ENCODE measurements at places on chromosomes 7 and 10.
A peak's percentile ranks its signal among the peaks of the same experiment; 100 is the strongest.

DNA sequence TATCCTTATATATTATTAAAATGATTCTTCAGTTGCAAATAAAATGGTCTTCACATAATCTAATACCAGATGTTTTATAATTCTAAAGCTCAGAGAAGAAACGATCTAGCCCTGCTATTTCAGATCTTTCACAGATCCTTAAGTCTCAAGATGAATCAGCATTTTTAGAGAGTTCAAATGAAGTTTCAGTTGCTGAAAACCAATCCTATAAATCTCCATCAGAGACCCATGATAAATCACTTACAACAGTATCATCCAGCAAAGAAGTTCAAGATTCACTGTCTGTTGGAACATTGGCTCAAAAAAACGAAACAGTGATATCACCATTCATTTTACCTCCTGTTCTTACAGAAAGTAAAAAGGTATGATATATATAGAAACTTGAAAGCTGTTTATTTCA, 137.0 kb downstream of the CCDC7 start:
- DNase-seq: peak; percentile 56

DNA sequence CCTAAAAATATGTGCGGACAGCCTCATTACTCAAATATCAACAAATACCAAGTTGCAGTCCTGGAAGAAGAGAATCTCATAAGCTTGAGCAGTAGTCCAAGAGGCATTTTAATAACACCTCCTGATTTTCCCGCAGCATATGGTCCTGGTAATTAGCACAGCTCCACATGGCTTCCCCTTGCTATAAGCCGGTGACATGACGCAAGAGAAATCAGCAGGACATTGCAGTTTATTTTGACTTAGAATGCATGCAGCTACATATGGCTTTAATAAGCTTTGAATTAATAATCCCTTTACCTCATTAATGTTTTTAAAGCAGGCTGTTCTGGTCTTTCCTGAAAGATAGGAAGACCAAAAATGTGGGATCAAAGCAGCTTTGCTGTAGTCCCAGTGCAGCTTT, 137.6 kb downstream of the RAMP3 start:
- DNase-seq: no peak

DNA sequence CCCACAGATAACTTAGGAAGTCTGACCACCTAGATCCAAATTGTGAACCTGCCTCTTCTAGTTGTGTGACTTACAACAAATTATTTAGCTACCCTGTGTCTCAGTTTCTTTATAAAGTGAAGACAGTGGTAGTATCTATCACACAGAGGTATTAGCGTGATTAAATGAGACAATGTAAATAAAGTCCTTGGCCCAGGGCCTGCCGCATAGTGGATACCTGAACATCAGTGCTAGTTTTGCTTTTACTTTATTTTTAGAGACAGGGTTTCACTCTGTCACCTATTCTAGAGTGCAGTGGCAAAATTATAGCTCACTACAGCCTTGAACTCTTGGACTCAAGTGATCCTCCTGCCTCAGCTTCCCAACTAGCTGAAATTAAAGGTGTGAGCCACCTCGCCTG, 177.1 kb downstream of the CDK14 start:
- DNase-seq: no peak

DNA sequence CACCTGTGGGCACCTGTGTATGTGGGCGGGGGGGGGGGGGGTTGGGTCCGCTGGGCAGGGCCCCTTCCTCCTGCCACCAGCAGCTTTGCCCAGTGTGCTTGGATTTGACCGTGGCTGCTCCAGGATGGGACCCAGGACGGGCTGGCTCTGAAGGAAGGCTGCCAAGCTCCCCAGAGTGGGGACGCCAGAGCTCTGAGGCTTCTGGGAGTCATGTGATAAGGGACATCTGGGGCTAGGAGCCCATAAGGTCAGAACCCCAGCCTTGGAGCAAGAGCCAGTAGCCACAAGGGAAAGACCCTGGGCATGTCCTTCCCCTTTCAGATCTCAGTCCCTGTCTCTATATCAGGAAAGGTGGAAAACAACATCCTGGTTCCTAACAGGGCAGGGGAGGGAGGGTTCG, 21.8 kb upstream of the AMZ1 start:
- DNase-seq: no peak

DNA sequence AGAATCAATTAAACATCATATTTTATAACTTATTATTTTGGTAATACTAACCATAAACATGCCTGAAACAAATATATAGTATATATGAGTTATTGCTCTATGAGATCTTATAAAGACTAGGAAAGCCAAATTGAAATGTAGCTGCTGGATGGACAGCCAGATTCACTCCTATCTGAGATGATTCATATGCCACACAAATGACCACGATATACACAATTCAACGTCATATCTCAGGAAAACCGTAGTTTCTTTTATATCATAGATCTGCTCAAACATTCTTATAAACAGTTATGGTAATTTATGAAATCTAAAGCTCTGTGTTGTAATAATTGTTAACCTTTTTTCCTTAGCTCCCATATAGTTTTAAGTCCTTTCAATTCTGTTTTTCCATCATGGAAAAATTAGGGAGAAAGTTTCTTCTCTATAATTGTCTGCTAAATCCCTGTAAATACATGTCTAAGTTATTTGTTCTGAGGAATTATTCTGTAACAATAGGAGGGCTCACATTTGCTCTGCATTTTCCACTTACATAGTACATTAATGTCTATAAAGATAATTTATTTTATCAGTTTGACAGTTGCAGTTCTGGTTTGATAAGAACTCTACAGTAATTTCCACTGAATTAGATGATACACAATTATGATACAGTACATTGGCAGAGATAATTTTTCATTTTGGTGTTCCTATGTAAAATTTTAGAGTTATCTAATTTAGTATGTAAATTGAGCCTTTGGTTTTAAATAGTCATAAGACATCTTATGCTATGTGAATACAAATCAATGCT, 42.7 kb downstream of the GNAT3 start:
- no peak for DNase-seq

DNA sequence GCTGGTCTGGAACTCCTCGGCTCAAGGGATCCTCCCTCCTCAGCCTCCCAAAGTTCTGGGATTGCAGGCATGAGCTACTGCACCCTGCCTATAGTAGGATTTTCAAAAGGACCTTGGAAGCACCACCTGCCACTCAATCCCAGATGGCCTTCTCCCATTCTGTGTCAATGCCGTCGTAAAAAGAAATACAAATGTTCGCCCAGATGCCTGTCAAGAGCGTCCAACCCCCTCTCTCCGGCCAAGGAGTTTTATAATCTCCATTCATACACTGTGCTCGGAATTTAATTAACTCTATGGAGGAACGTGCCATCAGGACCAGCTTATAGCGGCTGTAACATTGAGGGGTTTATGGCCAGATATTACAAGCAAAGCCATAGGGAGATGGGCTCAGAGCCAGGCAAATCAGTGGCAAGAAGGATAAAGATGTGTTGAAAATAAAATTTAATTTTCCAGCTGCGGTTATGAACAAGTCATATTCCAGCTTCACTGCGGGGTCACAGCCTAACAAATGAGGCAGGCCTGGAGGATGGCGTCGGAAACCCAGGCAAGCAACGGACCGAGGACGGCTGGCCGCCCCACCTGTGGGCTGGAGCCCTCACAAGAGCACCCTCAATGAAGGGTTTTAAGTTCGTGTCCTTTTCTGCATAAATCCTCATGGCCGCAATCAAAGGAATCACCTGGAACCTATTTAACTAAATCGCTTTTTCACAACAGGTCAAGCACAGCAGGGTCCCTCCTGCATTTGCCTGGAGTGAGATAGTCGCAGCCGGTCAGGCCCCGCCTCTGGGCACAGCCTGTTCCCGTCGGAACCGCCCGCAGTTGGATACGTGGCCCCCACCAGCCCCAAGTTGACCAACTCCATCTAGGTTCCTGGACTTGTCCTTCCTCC, 374.5 kb upstream of the FOXK1 start:
- DNase-seq: no peak

- DNase-seq: no peak
Measured at GRCh38 chr10:15118615-15119014, 21.5 kb downstream of the RPP38 start.

DNA sequence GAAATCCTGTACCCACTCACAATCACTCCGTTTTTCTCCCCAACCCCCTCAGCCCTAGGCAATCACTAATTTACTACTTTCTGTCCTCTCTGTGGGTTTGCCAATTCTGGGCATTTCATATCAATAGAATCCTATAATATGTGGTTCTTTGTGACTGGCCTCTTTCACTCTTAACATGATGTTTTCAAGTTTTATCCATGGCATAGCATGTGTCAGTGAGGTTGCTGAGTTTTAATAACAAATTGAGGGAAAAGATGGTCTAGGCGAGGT, 11.9 kb downstream of the PLAU start:
- DNase-seq: no peak

DNA sequence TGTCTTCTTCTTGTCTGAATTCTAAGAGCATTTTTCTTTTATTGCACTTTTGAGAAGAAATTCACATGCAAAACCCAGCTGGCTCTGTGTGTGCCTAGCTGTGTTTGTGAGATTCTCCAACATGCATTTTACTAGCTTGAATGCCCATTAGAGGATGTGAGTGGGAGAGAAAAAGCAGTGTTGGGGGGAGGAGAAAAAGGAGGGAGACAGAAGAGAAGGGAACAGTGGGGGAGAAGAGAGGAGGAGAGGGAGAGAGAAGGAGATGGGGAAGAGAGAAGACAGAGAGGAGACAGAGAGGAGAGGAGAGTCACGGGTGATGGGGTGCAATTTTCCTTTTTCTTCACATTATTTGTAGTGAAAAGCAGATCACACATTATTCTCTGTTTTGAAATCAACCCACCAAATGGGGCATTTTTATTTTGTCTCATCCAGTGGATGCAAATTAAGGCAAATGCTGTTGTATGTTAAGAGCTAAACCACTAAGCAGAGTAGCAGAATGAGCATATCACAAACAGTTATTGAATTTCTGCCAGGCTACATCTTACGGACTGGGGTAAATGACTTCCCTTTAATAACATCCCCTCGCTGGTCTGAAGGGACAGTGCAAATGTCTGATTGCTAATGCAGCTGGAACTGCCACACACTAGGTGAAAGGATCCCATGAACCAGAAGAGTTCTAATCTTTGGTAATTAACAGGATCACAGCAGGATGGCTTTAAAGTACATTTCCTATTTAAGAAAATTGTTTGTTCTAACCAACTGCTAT, 849 bp downstream of the LRRN3 start:
- DNase-seq: no peak

DNA sequence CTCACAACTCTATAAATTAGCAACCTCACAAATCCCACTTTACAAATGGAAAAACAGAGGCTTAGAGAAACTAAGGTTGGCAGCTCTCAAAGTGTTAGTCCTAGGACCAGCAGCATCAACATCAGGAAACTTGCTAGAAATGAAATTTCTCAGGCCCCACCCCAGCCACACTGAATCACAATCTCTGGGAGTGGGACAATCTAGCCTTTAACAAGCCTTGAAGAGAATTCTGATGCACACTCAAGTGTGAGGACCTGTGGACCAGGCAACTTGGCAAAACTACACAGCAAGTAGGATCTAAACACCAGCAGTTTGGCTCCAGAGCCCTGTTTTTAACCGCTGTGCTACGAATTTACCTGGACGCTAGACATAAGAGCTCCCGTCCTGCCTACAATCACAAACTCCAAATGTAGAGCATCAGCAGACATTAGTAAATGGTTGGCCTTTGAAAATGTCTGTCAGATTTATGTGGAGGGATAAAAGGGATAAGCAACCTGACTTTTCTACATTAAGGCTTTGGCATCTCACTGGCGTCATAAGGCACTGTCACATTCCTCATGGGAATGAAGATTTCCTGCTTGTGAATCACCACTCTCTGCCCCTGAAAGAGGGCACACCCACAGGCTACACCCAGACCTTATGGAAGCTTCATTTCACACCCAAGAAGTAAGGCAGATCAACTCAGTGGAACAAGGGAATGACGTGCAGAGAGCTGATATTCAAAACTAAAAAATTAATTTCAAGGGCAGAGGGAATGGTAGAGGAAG, 34.5 kb downstream of the PPP1R3C start:
- peak; percentile 99 for DNase-seq

DNA sequence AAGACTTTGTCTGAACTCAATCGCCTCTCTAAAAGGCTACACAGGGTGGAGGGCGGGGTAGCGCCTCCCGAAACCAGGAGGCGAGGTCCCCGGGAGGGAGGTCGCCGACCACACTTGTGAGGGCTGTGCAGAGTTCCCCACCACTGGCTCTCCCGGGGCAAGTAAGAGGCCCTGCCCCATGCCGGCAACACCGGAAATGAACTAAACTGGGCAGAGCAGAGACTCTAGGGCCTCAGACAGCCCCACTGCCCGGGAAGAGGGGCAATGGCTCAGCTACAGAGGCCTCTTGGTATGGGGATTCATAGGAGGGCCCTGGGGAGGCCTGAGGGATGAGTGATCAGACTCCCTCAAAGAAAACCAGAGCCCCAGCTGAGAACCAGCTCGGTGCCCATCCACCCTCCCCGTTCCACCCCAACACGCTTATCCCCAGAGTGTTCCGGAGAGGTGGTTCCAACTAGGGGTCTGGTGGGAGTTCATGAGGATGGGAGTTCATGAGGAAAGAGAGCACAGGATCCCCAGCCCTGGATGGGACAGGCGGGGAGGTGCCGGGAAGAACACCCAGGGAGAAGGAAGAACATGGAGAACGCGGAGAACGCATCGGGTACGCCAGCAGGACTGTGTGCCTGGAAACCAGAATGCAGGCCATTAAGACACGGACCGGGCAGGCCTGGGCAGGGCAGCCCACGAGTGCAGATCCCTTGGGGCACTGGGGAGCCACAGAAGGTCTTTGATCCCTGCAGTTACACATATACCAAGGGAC, 89.4 kb upstream of the MYL10 start:
- DNase-seq: no peak

DNA sequence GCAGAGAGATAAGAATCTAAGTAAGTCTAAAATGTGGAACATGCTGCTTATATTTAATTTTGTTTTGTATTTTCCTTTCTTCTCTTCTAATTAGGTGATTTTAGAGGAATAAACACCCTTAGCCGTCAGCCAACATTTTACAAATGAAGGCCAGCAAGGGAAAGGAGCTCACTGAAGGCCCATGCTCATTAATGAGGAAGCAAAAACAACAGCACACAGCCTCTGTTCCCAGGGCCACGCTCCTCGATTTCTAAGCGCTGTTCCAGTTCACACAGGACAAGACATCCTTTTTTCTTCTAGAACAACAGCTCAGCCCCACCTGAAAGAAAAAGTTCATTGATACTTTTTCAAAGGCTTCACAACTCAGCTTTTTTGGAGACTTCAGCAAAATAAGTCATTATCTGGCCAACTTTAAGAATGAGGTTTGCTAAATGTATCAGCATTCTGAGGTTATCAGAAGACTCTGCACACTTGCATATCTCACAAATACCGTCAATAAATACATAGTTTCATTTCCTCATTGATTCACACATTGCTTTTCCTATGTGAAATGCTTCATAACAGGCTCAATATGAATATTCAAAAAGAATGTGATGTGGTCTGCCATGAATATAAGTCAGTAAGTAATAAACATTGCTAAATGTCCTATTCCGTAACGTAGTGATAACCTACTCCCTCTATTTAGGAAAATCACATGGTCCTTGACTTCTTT, 34.8 kb upstream of the SFMBT2 start:
- no peak for DNase-seq

GRCh38 chr7:45225311-45225947, 67.8 kb downstream of the RAMP3 start:
- no peak for DNase-seq
